ENCODE measurements at places on chromosomes 4 and X.

DNA sequence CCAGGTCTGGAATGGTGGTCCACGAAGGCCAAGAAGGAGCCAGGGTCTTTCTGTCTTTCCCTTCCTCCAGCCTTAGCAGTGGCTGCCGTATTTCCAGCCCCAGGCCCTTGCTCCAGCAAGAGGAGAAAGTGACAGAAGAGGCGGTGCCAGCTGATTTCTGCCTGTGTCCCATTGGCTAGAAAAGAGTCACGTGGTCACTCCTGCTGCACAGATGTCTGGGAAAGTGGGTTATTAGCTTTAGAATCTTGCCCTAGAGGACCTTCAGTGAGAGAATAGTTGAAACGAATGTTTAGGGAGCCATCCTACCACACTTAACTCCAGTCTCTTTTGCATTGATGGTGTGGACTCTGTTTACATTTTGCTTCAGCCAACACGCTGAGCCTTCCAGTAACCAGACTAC is 99.3 kb upstream of the BCOR start:
- DNase-seq: no peak

- DNase-seq: no peak
Measured at GRCh38 chrX:131288738-131289511, at the start of gene IGSF1. Gene IGSF1 (minus strand): TSS chrX:131289306. CDS start chrX:131286674, 2,632 bp downstream.

DNA sequence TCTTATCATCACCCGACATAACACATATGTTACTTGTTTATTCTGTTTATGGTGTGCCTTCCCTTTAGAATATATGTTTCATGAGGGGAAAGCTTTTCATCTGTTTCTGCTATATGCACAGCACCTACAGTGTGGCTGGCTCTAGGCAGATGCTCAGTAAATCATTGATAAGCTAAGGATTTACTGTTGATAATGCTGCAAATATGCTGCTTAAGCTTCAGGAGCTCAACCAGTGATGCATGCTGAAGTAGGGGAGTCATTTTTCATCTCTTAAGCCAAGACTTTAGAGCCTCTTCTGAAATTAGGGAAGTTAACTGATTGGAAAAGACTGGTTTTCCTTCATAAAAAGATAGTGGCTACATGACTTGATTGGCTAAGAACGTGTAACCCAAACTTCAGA is 16.4 kb downstream of the FAT4 start:
- DNase-seq: no peak

GRCh38 chrX:53412446-53412845 is 10.0 kb downstream of the SMC1A start:
- DNase-seq: no peak

Measured in AG08395 (cell line).